Ureter (tissue), 1 donor: ENCODE measurements at places on chromosomes 4 and X. TPM values are rescaled to one million over a fixed set of nuclear protein-coding genes. Genes with fewer than 3 reads are reported as not detected.

DNA sequence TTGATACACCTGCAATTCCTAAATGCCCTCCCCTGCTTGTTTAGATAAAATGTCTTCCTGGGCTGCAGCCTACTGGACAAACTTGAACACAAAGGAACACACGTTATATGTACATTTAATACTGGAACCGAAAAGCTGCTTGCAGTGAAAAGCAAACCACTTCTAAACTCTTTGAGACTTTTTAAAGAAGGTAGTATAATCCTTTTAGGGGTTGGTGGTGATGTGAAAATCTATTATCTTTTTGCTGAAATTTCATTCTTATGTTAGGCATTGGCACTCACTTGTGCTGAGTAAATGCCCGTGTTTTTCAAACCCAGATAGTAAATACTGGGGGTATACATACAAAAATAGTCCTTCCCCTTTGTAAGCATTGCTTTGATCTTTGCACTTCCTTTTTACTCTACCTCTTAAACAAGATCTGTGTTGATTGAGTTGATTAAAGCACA, 2.2 kb downstream of the NFKB1 start:
- DNase-seq = no peak

The ATP1B4 gene
- total RNA-seq = not detected

- no peak for DNase-seq
These were observed 96.0 kb upstream of the LEF1 start for GRCh38 chr4:108264693-108265092.

The MBNL3 gene
- total RNA-seq = 85.1 TPM

The HHIP gene
- 2.8 TPM for total RNA-seq

The INTU gene
- 15.0 TPM for total RNA-seq

GRCh38 chr4:115841871-115842270, 728.5 kb upstream of the NDST4 start:
- DNase-seq = no peak

DNA sequence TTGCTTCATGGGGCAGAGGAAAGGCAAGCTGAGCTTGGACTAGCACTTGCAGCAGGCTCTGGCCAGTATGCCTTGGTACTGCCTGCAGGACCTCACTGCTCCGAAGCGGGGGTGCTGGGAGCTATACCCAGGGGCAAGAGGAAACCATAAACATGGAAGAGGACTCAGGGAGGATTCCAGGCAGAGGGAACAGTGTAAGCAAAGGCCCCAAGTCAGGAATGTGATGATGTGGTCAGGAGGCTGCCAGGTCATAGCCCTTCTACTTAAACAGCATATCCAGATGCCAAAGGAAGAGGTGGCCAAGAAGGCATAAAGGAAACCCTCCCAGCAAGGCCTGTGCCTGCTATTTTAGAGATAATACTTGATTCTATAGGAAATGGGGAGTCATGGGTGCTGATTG, 31.1 kb downstream of the RAB40AL start:
- no peak for DNase-seq
